ENCODE measurements at places on chromosomes 13 and 19.

DNA sequence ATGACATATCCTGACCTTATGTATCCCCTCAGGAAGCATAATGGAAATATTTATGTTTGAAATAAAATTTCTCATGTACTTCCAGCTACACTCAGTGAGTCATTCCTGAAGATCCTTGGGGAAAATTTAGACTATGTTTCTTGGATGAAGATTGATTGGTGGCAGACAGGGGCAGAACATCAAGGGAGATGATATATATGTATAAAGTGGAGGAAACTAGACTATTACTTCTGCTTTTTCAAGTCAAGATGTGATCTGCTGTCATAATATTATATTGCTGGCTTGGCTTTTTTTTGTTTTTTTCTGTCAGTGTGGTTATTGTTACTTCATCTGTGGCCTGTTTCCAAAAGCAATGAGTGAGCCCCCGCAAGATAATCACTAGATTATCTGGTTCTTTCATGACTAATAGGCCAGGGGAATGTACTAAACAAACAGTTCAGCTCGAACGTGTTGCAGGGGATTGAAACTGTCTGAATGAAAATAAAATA is 87.2 kb upstream of the TNFSF11 start:
- no peak for DNase-seq

DNA sequence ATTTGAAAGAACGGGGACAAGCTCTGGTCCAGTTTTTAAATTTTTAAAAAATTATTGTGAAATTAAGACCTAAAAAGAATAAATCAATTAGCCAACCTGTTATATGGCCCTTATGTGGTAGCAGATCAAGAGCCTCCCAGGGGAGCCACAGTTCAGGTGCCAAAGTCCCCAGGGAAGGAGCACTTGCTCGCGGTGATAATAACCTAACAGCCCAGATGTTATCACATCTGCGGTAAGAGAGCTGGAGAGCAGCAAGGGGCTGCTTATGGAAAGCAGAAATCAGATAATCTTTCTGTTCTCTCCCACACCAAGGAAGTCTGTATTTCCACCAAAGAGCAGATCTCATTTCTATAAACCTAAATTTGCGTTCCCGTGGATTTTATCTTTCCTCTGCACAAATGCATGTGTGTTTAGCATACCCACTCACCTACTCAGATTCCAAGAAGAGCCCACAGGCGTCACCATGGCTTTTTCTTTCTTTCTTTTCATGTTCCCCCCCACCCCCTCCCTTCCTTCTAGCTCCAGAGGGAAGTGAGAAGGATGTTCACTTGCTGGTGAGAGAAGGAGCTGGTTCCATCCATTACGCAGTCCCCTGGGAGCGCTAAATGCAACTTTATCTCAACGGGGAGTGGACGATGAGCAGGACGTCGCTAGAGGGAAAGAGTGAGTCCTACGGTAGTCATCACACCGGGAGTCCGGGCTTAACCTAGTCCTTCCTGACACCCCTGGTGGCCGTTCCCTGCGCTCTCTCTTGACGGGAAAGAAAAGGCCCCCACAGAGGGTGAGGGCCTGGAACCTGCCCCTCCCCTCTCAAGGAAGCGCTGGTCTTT is 1.6 kb upstream of the POU4F1 start:
- DNase-seq = no peak

DNA sequence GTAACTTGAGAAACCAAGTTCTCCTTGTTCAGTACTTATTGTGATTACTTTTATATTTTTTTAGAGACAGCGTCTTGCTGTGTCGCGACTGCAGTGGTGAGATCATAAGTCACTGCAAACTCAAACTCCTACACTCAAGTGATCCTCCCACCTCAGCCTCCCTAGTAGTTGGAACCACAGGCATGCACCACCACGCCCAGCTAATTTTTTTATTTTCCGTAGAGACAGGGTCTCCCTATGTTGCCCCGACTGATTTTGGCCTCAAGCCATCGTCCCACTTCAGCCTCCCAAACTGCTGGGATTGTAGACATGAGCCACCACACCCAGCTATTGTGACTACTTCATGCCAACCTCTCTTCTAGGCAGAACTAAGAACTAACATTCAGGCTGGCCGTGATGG is 8.3 kb downstream of the C19orf53 start:
- no peak for DNase-seq

GRCh38 chr13:41056826-41057711 is 4.2 kb upstream of the WBP4 start:
- DNase-seq = no peak

GRCh38 chr13:50094615-50095293 is 79.5 kb downstream of the KCNRG start:
- no peak for DNase-seq

Data from effector CD8-positive, alpha-beta T cell (primary cell).